ENCODE measurements at places on chromosomes 11 and 22. TPM values are rescaled to one million over a fixed set of nuclear protein-coding genes. Genes with fewer than 3 reads are reported as not detected.

- DNase-seq = no peak
These were observed 378.7 kb downstream of the NTM start for GRCh38 chr11:131749101-131749500.

EP300 gene
- 11.1 TPM for polyA plus RNA-seq

- no peak for DNase-seq
These were observed 239.5 kb downstream of the ST3GAL4 start for GRCh38 chr11:126594921-126595367.

GRCh38 chr11:11622340-11622706 lies 518 bp upstream of the GALNT18 start:
- no peak for DNase-seq

All from thymus (tissue), 14 donors.